ENCODE measurements at places on chromosomes 16 and 17.

GRCh38 chr17:71869841-71870545 lies 250.8 kb upstream of the SOX9 start:
- DNase-seq = no peak

GRCh38 chr16:70591615-70592014 lies 54.7 kb upstream of the IL34 start:
- no peak for DNase-seq

- no peak for DNase-seq
Observed at GRCh38 chr17:66713533-66714042, 121.3 kb upstream of the CACNG5 start.

DNA sequence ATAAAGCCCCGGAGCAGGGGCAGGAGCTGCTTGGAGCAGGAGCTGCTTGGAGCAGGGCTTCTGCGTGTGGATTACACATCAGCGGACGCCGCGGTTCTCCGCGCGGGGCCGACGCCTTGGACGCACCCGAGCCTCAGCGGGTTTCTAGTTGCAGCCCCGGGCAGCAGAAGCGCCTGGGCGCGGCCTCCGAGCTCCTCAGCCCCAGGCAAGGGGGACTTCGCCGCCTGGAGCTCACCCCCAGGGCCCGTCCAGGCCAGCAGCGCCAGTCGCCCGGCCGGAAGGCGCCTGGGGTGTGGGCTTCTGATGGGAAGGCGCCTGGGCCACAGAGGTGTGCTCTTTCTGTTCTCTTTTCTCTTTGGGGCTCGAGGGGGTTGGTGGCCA lies 6.3 kb downstream of the FOXF1 start:
- DNase-seq = no peak

DNA sequence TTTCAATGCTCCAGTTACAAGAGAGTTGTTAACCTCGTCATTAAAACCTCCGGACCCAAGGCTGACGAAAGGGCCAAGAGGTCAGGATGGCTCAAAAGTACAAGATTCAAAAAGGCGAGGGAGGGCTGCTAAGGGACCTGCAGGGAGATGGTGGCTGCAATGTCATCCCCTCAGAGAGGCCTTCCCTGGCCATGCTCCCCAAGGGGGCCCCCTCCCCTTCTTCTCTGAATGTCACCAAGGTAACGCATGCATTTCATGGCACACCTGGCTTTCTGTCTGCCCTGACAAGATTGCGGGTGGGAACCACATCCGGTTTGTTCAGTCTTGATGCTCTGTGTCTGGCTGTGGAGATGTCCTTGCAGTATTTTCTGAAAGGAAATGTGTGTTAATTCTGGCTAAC lies 89.9 kb downstream of the C16orf78 start:
- no peak for DNase-seq

GRCh38 chr17:64001763-64002529 lies 3.8 kb downstream of the PRR29 start:
- DNase-seq = no peak

DNA sequence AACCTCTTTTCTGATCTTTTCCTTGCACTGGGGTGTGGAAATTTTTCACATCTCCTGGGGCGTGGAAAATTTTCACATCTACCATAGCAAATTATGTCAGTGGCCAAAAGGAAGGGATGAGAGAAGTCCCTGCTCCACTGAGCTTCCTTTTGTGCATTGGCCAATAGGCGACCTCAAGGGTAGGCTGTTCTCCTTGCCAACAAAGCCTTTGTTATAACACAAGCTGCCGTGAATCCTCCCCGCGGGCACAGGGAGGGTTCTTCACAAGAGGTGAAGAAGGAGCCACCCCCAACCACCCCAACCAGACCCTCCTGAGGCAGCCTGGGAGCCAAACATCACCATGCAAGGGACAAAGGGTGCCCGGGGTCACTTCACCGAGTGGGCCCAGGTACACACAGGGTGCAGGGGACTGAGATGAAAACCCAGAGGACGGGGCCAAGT lies 6.5 kb downstream of the SLC5A11 start:
- no peak for DNase-seq

DNA sequence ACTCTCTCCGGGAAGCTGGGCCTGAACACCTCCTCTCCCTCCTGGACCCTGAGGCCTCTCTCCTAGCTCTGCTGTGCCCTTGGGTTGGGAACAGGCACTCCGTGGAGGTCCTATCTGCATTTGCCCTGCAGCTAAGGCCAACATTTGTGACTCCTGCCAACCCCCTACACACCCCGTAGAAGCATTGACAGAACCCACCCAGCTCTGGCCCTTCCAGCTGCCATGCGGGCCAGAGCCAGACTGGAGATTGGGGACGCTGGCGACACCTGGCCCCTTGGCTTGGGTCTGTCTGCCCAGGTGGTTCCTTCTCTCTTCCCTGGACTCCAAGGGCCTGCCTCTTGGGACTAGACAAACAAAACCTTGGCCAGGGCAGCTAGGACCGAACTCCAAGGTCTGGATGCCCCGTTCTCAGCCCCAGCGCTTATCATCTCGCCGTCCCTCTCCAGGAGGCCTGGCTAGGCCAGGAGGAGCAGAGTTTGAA lies 644 bp upstream of the RHBDF2 start:
- DNase-seq = no peak

GRCh38 chr17:9845306-9845705 lies 19.6 kb downstream of the GLP2R start:
- no peak for DNase-seq

DNA sequence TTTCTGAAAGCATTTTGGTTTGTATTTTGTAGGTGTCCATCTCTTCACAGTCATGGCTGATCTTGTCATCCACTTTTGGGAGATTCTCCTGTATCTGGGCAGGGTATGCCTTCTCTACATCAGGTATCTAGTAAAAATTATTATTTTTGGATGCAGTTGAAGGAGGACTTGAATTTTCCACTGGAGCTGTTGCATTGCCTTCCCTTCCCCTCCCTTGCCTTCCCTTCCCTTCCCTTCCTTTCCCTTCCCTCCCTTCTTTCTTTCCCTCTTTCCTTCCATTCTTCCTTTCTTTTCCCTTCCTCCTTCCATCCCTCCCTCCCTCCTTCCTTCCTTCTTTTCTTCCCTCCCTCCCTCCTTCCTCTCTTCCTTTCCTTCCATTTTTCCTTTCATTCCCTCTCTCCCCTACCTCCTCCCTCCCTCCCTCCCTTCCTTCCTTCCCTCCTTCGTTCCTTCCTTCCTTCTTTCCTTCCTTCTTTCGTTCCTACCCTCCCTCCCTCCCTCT lies 33.8 kb upstream of the CPHXL start:
- DNase-seq = no peak

DNA sequence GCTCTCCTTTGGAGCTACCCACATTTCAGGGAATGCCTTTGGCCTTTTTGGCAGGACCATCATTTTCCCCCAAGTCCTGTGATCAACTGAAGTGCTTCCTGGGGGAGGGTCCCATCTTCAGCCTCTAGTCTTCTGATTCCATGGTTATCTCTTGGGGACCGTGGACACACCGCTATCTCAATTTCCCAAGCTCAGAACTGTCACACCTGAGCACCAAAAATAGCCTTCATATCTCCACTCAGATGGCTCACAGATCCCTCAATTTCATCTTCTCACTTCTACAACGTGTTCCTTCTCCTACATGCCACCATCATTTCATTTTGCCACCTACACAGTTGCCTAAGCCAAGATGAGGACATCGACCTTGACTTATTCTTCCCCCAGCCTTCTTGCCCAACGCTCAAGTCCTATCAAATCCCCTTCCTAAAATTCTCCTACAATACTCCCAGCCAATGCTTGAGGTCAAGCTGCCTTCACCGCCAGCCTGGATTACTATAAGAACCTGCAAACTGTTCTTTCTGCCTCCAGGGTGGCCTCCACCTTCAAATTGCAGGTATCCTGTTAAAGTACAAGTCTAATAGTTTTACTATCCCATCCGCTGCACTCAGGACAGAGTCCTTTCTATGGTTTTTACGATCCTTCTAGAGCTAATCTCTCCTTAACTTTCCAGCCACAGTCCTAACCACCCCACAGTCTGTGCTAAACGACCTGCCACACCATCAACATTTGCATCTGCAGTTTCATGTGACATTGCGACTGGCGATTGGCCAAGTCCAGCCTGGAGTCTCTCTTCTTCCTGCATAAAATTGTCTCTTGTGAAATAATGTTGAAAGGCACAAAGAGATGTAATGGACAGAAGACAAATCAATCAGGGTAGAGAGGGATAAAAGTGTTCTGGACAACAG lies 6.2 kb downstream of the ATP6V0D1 start:
- no peak for DNase-seq

DNA sequence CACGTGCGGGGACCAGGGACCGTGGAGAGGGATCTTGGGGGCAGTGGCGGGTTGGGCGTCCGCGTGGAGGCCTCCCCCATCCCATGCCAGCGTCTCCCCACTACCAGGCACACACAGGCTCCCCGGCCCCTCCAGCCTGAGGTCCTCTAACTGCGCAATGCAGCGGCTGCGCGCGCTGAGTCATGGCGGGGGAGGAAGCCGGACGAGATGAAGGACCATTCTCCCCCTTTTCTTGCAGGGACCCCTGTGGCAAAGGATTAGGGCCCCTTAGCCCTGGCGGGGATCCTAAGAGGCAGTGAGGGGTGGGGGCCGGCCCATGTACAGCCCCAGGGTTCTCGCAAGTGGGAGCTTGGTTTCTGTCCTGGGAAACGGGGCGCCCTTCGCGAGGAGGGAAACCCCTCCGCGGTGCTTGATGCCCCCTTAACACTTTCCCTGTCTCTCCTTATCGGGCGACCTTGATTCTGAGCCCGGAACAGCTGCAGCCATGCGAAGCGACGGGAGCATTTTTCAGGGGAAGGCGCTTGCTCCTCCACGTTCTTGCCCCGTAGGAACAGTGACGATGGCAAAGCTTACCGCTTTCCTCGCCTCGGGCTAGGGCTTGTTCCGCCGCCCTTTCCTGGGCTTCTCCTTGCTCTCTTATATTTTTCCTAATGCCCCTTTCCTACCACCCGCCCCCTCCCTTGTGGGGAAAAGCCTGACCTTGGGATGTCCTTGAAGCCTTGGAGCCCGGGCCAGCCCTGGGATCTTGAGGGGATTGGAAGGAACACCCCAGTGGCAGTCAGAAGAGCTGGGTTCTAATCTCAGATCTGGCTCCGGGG lies 592 bp downstream of the ALDOA start:
- no peak for DNase-seq

DNA sequence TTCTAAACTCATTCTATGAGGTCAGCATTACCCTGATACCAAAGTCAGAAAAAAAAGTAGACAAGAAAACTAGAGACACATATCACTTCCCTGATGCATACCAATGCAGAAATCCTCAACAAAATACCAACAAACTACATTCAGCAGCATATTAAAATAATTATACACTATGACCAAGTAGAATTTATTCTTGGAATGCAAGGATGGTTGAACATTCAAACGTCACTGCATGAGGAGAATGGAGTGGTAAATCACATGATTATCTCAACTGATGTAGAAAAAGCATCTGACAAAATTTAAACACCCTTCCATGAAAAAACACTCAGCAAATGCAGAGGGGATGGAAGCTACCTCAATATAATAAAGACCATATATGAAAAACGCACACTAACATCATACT lies 155.0 kb upstream of the KCNJ18 start:
- no peak for DNase-seq

DNA sequence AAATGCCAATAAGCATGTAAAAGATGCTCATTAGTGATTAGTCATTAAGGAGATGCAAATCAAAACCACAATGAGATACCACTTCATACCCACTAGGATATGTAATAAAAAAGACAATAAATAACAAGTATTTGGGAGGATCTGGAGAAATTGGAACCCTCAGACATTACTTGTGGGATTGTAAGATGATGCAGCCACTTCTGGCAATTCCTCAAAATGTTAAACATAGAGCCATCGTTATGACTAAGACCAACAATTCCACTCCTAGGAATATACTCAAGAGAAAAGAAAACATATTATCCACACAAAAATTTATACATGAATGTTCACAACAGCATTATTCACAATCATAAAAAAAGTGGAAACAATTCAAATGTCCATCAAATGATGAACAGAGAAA lies 336.2 kb upstream of the PMFBP1 start:
- DNase-seq = no peak

DNA sequence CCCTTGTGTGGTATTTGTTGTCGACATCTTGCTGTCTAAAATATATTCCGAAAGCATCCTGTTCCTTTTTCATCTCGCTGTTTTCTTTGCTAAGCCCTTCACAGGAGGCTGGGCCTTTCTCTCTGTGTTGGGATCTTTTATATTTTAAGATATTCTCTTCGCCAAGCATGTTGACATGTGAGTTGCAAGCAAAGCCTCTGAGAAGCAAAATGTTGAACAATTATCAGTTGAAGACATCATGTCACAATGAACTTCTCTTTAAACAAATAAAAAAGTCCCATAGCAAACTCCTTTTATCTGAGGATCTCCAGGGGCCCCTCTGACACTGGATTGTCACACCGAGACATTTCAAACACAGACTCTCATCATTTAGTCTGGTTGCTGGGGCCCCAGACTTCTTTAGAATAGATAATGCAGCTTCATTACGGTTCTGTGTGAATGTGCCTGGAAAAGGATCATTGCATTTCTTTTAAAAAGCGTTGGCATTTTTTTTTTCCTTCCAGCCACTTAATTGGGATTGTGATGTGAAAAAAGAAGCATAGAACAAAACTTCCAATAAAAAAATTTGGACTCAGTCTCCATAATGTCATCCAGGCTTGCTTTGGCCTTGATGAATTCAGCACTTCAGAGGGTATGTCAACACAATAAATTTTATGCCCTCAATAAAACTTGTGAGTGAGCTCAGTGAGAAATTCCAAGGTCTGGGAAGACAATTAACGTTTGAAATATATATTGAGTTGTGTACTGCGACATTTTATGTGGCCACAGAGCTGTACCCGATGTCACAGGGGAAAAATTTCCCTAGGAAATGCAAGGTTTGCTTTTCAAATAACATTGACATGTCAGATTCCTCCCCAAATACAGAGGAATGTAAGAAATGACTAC lies 496.8 kb downstream of the XYLT1 start:
- DNase-seq = no peak

- no peak for DNase-seq
Observed at GRCh38 chr16:49560004-49560830, 186.6 kb downstream of the C16orf78 start.

- DNase-seq = no peak
Observed at GRCh38 chr16:66429290-66429962, 2.3 kb downstream of the BEAN1 start.

GRCh38 chr16:64711596-64711995 lies 410.3 kb downstream of the CDH11 start:
- no peak for DNase-seq

- no peak for DNase-seq
Observed at GRCh38 chr17:79539944-79540705, 70.7 kb downstream of the RBFOX3 start.

Measured in cerebellar nuclear complex (tissue), 1 donor.